ENCODE measurements at places on chromosomes 13 and 19.

DNA sequence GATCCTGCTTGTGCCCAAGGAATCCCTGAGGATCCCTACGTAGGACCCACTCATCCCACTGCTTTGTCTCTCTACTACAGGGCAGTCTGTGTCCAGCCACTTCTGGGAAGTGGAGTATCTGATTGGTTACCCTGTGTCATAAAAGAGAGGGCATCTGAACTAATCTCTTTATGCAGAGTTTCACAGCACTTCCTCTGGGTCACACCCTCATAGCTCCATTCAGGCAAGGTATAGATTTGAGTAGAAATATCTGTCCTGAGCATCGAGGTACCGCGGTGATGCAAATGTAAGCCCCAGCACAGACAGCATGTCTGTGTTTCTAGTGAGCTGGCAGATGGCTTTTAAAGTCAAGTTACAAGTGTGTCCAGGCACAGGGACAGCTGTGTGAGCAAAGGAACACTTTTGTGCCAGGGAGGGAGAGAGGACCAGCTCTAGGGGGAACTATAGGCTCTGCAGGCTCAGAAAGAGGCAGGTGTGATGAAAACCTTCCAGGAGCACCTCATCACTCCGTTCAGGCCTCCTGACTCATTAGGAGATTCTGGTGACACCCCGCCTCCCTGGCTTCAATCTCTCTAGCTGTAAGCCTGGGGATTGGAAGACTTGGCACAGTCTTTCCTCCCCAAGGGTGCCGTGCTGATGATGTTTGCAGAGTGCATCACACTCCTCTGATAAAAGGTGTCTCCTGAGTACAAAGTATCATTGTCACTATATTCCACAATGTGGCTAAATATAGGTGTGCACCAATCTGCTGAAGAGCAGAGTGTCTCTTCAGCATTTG is 84.3 kb upstream of the UBL3 start:
- DNase-seq: no peak

GRCh38 chr19:39927524-39928356 is 6.7 kb downstream of the FCGBP start:
- no peak for DNase-seq

- no peak for DNase-seq
Measured at GRCh38 chr19:17370026-17370587, 7.0 kb downstream of the PLVAP start.

- DNase-seq: no peak
Measured at GRCh38 chr13:43390619-43391018, 367.2 kb downstream of the DNAJC15 start.
